Suppressor macrophage treated with lipopolysaccharide for 4 hours (primary cell): ENCODE measurements at places on chromosomes 16 and 17.
A peak's percentile ranks its signal among the peaks of the same experiment; 100 is the strongest.

GRCh38 chr16:13956635-13957196 lies 36.8 kb downstream of the ERCC4 start:
- DNase-seq, result peak; percentile 53

- DNase-seq, result no peak
These were observed 386.5 kb upstream of the PMFBP1 start for GRCh38 chr16:72558501-72558900.

GRCh38 chr16:11781773-11782172 lies 15.3 kb downstream of the ZC3H7A start:
- DNase-seq, result no peak

- no peak for DNase-seq
These were observed 228.4 kb downstream of the IRF8 start for GRCh38 chr16:86127366-86127765.
